ENCODE measurements at places on chromosomes 2 and 18.

DNA sequence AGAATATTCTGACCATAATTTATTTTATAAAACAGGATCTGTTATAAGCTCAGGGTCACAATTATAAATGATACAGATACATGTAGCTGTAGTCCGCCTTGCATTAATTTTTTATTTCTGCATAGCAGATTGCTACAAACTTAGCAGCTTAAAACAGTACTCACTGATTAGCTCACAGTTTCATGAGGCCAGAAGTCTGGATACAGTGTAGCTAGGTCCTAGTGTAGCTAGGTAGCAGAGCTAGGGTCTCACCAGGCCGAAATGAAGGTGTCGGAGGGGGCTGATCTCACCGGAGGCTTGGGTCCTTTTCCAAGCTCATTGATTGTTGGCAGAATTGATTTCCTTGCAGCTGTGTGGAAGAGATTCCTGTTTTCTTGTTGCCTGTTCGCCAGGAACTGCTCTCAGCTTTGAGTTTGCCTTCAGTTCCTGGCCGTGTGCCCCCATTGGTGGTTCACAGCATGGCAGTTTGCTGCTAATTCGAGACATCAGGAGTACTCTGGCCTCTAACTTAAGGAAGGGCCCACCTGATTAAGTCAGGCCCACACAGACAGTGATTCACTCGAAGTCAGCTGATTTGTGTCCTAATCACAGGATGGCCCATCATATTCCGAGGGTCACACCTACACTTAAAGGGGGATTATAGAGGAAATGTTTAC lies 18.4 kb downstream of the NAPG start:
- DNase-seq, result no peak

GRCh38 chr18:44680273-44681075 lies at the start of gene SETBP1:
Gene SETBP1 (plus strand): TSS chr18:44680888. CDS start chr18:44701347, 20,459 bp downstream.
- peak; percentile 31 for DNase-seq

DNA sequence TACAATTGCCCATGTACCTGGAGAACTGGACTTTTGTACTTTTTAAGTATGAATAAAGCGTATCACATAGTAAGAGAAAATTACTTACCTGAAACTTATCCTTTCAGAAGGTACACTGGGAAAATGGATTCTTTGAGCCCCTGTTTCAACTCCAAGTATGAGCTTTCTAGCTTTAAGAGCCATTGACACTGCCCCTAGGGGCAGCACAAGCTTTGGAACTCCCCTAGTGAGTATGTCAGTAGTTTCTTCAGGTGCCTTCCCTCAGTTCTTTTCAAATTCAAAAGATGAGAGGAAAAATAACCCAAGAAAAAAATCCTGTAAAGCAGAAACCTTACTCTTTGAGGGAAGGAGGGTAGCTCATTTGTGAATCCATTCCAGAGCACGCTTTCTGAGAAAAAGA lies 124.1 kb downstream of the MEMO1 start:
- DNase-seq, result peak; percentile 18

DNA sequence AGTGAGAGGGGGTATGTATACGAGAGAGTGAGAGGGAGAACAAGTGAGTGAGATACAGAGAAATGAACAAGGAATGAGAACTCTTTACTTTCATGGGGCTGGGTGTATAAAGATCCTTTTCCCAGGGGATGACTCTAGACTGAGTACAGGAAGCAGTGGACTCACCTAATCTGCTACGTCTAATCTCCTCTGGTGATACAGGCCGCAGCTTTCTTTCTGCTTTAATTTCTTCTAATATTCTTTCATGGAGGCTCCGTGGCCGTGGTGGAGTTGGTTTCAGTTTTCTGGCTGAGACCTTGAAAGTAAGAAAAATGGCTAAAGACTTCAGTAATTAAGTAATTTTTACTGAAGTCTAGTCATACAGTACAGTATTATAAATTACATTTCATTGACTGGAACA lies 85.2 kb downstream of the PRELID3A start:
- DNase-seq, result no peak

DNA sequence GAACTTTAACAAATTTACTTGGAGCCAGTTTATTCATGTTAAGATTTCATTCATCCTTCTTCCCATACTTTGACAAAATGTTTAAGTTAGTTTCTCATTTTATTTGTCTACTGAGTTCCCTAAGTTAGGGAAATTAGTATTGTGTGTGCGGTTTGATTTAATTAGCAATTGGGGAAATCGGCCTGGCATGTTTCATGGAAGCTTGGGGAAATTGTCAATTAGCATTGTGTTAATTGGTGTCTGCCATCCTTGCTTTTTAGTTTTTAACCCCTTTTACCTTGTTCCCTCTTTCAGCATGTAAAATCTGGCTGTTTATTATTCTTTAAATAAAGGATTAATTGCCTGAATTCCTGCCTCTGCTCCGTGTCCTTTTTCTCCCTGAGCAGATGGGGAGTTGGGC lies 279.6 kb downstream of the BCL11A start:
- DNase-seq, result no peak

GRCh38 chr2:202780514-202781021 lies 91.0 kb downstream of the ICA1L start:
- DNase-seq, result no peak

GRCh38 chr2:238846628-238847418 lies 1.1 kb upstream of the TWIST2 start:
- no peak for DNase-seq
